GM23248 (cell line): ENCODE measurements at places on chromosomes 7 and 10. TPM values are rescaled to one million over a fixed set of nuclear protein-coding genes. Genes with fewer than 3 reads are reported as not detected.
A peak's percentile ranks its signal among the peaks of the same experiment; 100 is the strongest.

Gene CYP3A4
- not detected in 2 replicates for total RNA-seq

Gene TEX47
- total RNA-seq, result not detected in 2 replicates

DNA sequence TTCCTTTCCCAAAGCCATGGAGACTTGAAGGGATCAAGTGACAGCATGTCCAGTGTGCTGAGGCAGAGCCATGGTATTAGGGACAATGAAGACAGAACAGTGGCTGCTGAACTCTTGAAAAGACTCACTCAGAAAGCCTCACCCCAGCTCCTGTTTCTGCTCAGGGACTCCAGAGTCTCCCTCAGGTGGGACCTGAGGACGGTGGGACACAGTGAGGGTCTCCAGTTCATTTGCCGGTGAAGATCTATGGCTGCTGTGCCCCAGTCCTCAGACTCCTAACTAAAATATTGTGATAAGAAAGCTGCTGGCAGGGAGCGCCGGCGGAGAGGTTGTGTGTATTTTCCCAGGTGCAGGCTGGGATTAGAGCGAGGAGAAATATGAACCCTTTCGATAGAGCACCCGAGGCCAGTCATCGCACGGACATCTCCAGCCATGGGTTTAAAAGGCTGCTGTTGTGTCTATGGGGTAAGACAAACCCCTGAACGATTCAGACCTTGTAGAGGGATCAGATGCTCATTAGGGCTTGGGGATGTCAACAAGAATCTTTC, 57.2 kb downstream of the C7orf25 start:
- DNase-seq, result no peak

DNA sequence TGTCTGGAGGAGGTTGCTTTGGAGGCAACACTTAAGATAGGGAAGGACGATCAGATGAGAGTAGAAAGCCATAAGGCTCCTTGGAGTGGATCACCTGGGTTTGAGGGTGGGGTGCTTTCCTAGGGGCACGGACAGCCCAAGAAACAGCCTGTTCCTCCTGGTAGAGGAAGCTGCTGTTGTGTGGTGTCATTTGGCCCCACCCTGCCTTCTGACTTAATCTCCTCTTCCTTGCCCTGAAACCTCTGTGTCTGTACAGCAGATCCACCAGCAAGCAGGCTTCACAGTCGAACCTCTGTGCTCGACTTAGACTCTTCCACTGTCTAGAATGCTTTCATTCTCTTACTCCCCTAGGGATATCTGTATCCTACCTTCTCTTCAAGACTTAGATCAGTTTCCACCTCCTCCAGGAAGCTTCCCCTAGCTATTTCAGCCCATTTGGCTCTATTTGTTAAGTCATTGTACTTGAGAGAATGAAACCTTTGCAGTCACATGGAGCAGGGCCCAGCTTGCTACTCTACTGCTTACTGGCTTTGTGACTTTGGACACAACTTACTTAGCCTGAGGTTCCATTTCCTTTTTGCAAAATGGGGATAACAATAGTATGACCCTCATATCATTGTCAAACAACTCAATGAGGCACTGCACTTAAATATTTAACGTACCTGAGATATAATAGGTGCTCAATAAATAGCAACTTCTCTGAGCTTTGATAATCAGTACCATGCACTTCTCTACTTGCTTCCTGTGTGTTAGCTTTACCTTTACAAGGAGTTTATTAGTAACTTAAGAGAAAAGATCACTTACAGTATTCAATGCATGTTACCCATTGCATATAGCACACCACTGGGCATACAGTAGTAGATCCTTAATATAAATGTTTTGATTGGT, 5.0 kb downstream of the MXI1 start:
- peak; percentile 33 for DNase-seq

- DNase-seq, result no peak
These were observed 50.0 kb upstream of the PTN start for GRCh38 chr7:137393570-137393969.

GRCh38 chr7:24705461-24705954, 51.8 kb downstream of the GSDME start:
- no peak for DNase-seq

- no peak for DNase-seq
These were observed 15.6 kb upstream of the KLF6 start for GRCh38 chr10:3800586-3800985.

DNA sequence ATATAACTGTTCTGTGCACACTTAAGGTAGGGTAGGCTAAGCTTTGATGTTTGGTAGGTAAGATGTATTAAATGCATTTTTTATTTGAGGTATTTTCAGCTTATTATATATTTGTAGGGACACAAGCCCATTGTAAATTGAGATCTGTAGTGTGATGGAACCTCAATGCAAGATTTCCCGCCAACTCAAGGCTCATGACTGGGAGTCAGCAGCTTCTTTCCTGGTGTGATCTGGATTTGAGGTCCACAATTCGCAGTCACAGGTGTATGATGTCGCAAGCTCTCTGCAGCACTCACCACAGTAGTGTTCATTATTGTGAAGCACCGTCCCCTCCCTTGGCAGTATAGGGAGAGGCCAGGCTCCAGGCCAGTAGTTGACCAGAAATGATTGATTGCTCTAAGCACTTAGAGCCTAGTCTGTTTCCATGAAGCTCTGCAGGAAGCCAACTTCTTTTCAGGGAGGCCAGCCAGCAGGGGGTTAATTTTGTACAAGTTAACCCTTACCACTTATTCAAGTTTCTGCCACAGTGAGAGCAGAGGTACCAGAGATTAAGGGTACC, 54.9 kb downstream of the SEM1 start:
- DNase-seq, result no peak

- DNase-seq, result peak; percentile 81
These were observed 112.9 kb downstream of the COL13A1 start for GRCh38 chr10:69914398-69915214.

GRCh38 chr7:85018498-85018897, 168.4 kb downstream of the SEMA3D start:
- DNase-seq, result no peak

GRCh38 chr7:94174956-94175355, 170.8 kb upstream of the BET1 start:
- no peak for DNase-seq

DNA sequence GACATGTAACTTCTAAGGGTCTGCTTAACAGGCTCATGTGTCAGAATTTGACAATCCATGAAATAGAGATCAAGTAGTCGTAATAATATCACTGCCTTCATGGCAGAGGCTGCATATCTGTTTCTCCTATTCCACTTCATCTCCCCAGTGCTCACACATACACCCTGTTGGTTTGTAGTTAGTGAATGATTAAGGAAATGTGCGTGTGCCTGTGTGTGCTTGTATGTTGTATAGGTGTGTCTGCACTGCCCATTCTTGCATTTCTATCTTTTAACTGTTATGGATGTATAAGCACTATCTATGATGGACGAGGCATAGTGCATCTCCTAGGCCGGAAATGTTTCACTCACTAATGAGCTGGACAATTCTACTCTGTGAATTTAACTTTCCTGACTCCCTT, 985.2 kb downstream of the LRMDA start:
- no peak for DNase-seq

DNA sequence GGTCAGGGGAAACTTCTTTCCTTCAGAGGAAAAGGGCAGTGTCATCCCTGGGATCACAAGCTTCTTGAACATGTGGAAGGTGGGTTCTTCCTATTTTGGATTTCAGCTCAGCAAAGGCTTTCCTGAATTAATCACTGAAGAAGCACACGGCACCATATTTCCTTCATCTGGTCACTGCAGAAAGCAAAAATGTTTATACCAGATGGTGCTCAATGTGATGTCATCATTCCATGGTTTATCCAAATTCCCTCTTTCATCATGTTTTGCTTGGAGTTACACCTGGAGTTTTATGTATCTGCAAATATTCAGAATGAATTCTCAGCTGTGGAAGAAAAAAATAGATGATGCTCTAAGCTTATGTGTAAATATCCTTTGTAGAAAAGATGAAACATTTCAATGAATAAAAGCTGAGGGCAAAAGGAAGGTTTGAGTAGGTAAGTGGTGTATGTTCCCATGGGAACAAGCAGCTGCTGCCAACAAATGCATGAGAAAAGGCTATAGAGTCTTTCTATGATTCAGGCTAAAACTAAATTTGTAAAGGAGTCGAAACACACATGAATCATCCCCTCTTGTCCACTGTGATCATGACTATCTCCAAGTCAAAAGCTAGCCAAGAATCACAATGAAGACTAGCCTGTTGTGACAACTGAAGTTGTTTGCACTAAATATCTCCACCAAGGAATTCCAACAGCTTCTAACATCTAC, 26.9 kb upstream of the BPGM start:
- DNase-seq, result peak; percentile 97

GRCh38 chr7:113128031-113128430, 9.7 kb upstream of the SMIM30 start:
- DNase-seq, result peak; percentile 78

DNA sequence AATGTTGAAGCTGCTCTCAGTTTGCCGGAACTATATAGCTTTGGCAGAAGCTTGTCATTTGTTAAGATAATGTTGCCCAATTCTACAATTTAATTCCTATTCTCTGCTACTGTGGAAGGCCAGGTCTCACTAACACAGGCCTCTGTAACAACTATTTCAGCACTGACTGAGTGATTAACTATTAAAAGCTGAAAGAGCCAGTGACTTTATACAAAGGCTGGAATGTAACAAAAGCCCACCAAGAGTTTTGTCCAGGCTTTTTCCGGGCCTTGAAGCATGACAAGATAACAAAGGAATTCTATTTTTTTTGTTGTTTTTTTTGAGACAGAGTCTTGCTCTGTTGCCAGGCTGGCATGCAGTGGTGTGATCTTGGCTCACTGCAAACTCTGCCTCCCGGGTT, 795.6 kb downstream of the PHTF2 start:
- peak; percentile 32 for DNase-seq

- peak; percentile 44 for DNase-seq
These were observed 202.9 kb downstream of the DKK1 start for GRCh38 chr10:52517012-52517411.

GRCh38 chr10:69009360-69009759, 20.8 kb downstream of the KIFBP start:
- peak; percentile 81 for DNase-seq

DNA sequence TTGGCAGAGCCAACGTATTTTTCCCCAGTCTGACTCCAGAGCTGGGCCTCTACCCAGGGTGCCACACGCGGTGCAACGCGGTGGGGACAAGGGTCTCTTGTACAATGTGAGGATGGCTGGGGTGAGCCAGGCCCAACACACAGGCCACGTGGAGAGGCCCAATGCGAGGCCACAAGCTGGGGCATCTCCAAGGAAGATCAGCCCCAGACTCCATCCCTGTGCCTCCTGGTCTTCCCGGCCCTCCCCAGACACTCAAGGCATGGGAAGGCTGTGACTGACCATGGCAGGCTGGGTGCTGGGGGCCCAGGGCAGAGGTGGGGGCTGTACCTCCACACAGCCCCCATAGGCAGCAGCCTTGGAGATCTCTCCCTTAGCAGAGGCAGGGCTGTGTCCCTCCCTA, 135.3 kb upstream of the FAM20C start:
- DNase-seq, result no peak

- peak; percentile 90 for DNase-seq
These were observed 242.9 kb upstream of the CXCL12 start for GRCh38 chr10:44627591-44628354.

DNA sequence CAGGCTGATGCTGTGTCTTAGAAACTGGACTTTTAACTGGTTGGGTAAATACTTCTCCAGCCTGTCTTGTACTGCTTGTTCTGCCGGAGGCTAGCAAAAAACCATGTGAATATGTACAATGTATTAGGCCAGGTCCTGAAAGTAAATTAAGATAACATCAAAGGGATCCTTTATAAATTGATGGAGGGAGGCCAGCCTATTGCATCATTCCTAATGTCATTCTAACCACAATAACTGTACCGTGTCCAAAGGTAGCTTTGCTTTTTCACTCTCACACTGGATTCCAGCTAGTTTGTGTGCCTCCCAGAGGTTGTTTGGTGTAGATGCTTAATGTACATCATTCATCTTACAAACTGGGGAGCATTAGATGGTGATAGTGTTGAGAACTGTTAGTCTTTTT, 91.2 kb upstream of the SEM1 start:
- no peak for DNase-seq

GRCh38 chr7:132455378-132455777, 120.9 kb downstream of the PLXNA4 start:
- DNase-seq, result no peak
